Activated T-helper 1 cell treated with anti-CD3 and anti-CD28 coated beads, Interleukin-12 subunit alpha, Interleukin-12 subunit beta, Interleukin-2, Interleukin-4 antibody, amounts not matched to agents 30 ng/mL and 10 ng/mL and 1 ng/mL, durations not matched to agents 14 hours and 24 hours and 36 hours (primary cell): ENCODE measurements at places on chromosomes 3 and 15.

GRCh38 chr3:110799271-110799670 is 272.3 kb upstream of the NECTIN3 start:
- no peak for DNase-seq

GRCh38 chr3:138297059-138297607 is 32.5 kb downstream of the NME9 start:
- no peak for DNase-seq

GRCh38 chr3:100080573-100080972 is 33.7 kb downstream of the FILIP1L start:
- DNase-seq = no peak

- DNase-seq = no peak
Observed at GRCh38 chr15:63135804-63136203, 14.1 kb downstream of the LACTB start.

DNA sequence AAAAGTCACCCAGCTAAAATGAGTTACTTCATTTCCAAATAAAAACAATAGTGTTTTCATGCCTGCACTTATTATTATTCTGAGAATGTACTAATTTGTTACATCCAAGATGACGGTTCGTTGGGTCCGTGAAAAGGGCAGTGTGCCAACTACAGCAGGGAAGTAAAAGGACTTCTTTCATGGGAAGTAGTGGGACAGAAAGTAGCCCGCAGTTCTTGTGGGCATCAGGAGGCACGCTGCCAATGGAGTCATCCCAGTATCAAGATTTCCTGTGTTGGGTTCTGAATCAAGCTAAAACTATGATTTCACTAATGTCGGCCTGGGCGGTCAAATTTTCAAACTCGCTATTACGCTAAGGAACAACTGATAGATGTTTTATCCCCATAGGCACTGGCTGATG is 254.5 kb upstream of the SOX2 start:
- no peak for DNase-seq

DNA sequence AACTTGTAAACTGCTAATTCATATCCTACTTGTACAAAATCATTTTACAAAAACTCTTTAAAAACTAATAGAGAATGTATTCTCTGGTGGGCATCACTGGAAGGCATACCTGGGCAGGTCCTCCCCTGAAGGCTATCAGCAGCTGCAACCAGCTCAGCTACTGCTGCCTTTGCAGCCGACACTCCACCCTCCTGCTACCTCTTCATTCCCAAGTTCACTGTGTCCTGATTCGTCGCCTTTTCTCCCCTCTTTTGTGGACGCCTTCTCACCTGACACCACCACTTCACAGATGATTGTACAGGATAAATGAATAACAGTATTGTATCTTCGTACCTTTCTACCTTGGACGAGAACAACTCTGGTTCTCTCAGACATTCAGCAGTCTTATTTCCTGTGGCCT is 28.9 kb downstream of the B4GALT4 start:
- DNase-seq = no peak

DNA sequence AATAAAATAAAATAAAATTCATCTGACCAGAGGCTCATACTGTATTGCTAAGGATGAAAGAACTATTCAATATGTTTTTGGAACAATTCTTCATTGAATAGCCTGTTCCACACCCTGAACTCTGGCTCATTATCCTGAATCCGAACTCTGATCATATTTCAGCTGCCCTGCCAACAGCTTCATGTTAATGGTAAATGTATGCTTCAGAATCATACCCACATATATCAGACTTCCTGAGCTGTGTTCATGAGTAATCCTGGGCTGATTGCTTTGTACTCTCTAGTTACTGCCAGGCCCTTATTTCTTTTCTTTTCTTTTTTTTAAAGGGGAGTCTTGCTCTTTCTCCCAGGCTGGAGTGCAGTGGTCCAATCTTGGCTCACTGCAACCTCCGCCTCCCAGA is 11.8 kb downstream of the INO80 start:
- DNase-seq = no peak
